ENCODE measurements at places on chromosomes 7 and 10. TPM values are rescaled to one million over a fixed set of nuclear protein-coding genes. Genes with fewer than 3 reads are reported as not detected.

The MEIG1 gene
- polyA plus RNA-seq, result not detected

The DGKI gene
- not detected for polyA plus RNA-seq

The VIPR2 gene
- 0.41 TPM for polyA plus RNA-seq

The IFRD1 gene
- polyA plus RNA-seq, result 18.8 TPM

The CAMK2B gene
- not detected for polyA plus RNA-seq

The SAMD9L gene
- 44.8 TPM for polyA plus RNA-seq

The H2BK1 gene
- not detected for polyA plus RNA-seq

The TDRD1 gene
- polyA plus RNA-seq, result not detected

The PLAC9 gene
- not detected for polyA plus RNA-seq

The PRSS37 gene
- polyA plus RNA-seq, result not detected

The VGF gene
- polyA plus RNA-seq, result not detected

The CARD11 gene
- polyA plus RNA-seq, result 76.5 TPM

The EPO gene
- polyA plus RNA-seq, result not detected

The PNLIPRP2 gene
- not detected for polyA plus RNA-seq

The CALN1 gene
- polyA plus RNA-seq, result not detected

The MMD2 gene
- not detected for polyA plus RNA-seq

The C7orf57 gene
- 0.31 TPM for polyA plus RNA-seq

The RAMP3 gene
- polyA plus RNA-seq, result not detected

The SFRP4 gene
- polyA plus RNA-seq, result not detected

The CCL26 gene
- polyA plus RNA-seq, result not detected

The HABP2 gene
- polyA plus RNA-seq, result not detected

The TAS2R41 gene
- not detected for polyA plus RNA-seq

The MYO3A gene
- not detected for polyA plus RNA-seq

The WNT16 gene
- not detected for polyA plus RNA-seq

The SEMA4G gene
- polyA plus RNA-seq, result not detected

The EXOC4 gene
- polyA plus RNA-seq, result 24.2 TPM

Data from immature natural killer cell (primary cell).